Right lung (tissue), 10 donors: ENCODE measurements at places on chromosomes 3 and 15. TPM values are rescaled to one million over a fixed set of nuclear protein-coding genes. Genes with fewer than 3 reads are reported as not detected.

Gene BNC1
- polyA plus RNA-seq: 0.68 TPM

Gene DNAJB8
- polyA plus RNA-seq: not detected

GRCh38 chr3:182041668-182042291 is 330.1 kb downstream of the SOX2 start:
- no peak for DNase-seq

DNA sequence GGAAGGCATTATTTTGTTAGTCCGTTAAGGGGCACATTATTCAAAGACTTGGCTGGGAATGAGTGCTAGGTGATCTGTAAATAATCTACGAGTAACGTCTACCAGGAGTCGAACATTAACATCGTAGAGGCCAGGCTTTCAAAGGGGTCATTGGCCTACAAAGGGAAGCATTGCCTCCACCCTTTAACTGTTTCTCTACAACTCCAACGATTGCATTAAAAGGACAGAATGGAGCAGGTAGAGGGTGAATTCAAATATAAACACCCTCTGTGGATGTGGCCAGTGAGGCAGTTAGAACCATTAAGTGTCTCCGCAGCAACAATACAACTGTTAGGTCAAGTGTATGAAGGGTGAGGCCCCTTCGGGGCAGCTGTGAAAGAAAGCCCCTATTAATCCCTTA is 126.0 kb upstream of the LMOD3 start:
- DNase-seq: no peak

DNA sequence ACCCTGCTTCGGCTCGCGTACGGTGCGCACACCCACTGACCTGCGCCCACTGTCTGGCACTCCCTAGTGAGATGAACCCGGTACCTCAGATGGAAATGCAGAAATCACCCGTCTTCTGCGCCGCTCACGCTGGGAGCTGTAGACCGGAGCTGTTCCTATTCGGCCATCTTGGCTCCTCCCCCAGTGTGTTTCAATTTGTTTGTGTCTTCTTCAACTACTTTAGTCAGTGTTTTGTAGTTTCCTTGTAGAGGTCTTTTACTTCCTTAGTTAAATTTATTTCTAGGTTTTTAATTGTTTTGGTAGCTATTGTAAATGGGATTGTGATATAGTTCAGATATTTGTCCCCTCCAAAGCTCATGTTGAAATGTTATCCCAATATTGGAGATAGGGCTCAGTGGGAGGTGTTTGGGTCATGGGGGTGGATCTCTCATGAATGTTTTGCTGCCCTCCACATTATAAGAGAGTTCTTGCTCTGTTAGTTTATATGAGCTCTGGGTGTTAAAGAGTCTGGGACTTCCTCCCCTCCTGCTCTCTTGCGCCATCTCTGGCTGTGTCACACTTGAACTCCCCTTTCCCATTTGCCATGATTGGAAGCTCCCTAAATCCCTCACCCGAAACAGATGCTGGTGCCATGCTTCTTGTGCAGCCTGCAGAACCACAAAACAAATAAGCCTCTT is 304.4 kb downstream of the DOCK3 start:
- no peak for DNase-seq

DNA sequence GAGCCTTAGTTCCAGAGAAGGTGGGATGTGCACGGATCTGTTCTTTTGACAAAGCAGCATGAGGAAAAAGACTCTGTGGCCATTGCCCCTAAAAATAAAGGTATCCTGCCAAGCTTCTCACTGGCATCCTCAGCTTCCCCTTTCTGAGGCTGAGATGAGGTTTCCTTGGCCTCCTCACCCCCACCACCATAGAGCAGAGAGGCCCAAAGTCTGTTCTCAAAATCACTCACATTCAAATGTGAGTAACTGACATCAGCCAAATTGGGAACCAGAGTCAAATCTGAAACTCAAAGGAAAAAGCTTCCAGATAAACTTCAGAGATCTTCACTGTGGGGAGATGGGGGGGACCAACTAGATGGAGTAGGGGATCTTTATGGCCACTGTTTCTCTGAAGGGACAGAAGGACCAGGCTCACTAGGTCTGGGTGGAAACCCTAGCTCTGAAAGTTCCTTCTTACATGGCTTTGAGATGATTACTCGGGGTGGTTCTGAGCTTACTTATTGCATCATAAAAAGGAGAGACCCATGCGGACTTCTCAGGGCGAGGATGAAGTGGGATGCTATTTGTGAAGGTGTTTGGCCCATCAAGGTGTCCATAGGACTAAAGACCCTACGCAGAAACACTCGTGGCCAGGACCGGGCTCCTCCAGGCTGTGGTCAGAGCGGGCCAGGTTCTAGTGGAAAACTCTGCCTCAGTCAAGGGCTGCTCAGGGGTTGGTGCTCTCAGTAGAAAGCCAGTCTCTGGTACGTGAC is 61.5 kb upstream of the MEF2A start:
- no peak for DNase-seq

DNA sequence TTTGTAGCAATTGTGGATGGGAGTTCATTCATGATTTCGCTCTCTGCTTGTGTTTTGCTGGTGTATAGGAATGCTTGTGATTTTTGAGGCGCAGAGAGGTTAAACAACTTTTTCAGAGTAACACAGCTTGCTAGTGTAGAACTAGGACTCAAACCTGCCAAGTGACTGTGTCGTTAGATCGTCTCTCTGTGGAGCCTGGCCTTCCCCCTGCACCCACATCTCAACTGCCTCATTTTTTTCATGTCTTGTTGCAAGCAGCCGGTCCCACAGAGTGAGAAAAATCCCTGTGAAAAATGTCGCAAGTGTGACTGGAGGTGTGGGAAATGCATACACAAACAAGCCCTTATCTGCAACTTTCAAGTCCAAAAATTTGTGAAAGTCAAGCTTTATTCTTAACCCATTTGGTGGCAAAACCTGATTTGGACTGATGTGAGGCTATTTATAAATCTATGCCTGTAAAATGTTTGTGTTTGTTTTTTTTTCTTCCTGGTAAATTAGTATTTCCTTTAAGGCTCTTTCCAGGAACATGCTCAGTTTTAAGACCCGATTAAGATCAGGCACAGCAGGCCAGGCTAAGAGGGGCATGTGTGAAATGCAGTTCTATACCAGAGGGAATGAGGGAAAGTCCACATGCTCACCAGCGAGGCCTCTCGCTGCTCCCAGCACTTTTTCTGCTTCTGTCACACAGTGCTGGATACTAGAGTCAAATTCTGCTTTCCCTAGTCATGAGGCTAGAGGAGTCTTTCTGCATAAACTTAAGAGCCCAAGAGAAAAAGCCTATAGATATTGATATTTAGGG is 25.8 kb downstream of the ST6GAL1 start:
- DNase-seq: no peak
